ENCODE measurements at places on chromosomes 4 and X.

DNA sequence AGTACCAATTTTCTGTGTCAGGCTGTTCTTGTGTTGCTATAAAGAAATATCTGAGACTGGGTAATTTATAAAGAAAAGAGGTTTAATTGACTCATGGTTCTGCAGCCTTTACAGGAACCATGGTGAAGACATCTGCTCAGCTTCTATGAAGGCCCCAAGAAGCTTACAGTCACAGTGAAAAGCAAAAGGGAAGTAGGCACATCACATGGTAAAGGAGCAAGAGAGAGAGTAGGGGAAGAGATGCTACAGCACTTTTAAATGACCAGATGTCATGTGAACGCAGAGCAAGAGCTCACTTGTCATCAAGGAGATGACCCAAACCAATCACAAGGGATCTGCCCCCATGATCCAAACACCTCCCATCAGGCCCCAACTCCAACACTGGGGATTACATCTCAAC lies 174.3 kb downstream of the ATP10D start:
- DNase-seq, result no peak

DNA sequence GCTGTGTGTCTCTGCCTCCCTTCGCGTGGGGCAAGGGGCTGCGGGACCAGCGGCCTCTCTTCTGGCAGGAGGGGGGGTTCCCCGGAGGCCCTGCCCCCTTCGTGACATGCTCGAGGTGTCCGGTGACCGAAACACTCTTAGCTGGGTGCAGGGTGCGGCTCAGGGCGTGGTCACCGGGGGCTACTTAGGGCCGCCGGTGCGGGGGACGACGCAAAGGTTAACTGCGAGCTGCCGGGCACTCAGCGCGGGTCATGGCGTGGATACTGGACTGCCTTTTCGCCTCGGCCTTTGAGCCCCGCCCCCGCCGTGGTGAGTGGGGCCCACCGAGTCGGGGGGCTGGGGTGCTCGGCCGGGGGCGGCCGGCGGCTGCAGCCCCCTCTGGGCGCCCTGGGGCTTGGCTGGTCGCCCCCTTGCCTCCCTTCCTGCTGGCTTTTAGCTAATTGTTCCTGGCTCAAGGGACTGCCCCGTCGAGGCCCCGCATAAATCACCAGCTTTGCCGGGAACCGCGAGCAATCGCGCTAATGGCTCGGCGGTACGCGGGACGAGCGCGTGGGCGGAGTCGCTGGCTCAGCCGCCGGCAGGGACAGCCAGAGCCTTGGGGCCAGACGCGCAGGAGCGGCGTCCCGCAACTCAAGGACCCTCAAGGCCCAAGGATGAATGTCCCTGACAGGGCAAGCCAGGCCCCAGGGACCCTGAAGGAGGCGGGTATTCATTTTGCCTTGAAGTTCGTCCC lies at the start of gene ARHGAP36:
Gene ARHGAP36, plus strand, starts transcription at position 211 of the 733 bp plus-strand sequence. CDS start 23,320 bp downstream, outside the sequence.
- no peak for DNase-seq

DNA sequence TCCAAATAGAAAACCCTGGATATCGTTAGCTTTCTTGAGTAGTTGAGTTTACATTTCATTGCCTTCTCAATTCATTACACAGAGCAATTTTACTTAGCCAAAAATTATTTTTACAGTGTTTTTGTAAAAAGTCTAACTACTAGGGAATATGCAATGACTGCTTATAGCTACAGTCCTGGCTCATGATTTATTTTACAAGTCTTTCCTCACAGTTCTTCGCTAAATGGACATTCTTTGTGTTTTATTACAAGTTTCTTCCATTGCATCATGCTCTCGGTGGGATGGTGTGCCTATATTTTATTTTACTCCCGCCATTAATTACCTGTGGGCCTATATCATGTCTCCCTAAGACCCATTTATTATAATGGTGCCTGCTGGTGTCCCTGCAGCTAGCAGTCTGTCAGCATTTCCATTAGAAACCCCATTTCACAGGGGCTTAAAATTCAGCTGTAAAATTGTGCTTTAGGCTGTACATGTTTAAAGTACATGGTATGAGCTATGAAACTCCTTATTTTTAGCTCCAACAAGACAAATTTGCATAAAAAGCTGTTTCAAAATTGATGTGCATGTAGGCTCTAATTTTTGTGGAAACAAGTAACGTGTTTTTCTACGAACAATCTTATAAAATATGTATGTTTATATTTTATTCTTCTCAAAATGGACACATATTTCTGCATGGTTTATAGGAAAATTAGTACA lies 227.4 kb downstream of the SLC7A11 start:
- no peak for DNase-seq

- peak; percentile 67 for DNase-seq
Measured at GRCh38 chr4:177339477-177340374, 30.1 kb downstream of the NEIL3 start.

DNA sequence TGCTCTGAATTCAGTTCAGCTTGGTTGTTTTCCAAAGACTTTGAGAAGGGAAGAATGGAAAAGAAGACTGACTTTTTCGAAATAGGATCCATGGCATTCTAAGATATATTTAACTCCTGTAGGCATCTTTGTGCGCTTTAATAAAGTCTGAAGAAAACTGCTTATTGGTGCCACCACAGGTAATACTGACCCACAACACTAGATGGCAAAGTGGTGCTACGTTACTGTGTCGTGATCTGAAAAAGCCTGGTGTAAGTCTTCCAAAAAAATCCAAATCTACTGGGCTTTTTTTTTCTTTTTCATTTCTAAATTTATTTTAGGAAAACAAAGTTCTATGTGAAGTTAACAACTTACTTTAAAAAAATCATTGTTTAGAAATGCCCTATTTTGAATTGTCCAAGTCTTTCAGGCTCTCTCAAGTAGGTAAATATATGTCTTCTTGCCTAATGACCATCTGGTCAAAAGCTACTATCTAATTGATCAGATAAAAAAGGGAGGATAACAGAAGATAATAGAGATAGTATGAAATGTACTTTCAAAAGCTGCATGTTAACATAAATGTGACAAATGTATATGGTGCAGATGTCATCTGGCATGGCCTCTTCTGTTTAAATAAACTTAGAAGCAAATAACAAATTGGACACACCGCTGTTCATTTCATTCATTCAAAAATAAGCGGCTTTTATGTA lies 47.0 kb upstream of the MID1IP1 start:
- peak; percentile 62 for DNase-seq

- DNase-seq, result no peak
Measured at GRCh38 chr4:31613946-31614623, 893.9 kb downstream of the PCDH7 start.

DNA sequence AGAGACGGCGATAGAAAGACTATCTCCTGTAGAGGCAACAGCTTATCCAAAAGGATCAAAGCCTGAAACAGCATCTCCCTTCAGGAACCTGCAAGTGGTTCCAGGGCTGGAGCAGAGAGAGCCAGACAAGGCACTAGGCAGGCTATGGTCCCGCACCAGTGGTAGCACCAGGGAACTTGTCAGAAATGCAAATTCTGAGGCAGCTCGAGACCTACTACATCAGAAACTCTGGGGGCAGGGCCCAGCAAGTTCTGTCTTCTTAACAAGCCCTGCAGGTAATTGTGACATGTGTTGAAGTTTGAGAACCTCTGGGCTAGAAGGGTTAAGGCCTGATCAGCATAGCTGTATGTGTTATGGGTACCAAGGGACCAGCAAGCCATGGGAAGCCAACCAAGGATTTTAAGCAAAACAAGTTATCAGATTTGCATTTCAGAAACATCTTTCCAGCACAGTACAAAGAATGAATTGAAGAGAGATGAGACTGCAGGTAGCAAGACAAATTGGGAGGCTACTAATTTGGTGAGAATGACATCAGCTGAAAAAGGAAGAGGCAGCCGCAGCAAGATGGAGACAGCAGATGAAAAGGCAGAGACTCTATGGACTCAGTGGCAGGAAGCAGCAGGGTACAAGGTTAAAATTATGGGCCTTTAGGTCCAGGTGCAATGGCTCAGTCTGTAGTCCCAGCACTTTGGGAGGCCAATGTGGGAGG lies 139.7 kb downstream of the TSPAN5 start:
- peak; percentile 57 for DNase-seq

DNA sequence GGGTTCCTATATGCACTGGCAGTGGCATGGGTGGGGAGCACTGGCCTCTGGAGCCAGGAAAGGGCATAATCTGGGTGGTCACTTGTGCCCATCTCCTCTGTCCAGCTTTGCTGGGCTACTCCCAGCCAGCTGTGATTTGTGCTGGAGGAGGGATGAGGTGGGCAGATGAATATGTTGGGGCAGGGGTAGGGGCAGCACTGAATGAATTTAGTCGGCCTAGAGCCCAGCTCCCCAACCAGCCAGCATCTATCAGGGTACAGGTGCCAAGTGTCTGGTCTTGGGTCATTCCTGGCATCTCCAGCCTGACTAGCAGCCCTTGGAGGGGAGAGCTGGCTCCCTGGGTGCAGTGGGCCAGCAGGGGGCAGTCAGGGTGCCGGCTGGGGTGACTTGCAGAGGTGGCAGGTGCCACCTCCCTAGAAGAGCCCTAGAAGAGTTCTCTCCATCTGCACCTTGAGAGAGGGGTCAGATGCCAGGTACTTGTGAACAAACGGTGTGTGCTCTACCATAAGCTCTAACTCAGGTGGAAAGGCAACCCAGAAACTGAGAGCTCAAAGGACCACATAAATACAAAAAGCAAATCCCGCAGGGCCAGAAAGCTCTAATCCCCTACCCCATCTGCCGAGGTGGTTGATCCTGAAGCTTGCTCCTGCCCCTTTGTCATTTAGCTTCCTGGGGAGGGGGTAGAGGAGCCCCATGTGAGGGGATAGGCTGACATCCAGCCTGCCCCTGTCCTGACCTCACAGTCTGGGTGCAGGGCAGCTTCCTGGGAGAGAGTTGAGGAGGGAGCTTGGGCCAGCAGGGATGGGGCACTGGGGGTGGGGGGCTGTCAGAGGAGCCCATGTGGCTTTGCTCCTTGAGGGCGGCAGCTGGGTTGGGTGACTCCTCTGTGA lies 2.2 kb downstream of the SORCS2 start:
- peak; percentile 28 for DNase-seq

DNA sequence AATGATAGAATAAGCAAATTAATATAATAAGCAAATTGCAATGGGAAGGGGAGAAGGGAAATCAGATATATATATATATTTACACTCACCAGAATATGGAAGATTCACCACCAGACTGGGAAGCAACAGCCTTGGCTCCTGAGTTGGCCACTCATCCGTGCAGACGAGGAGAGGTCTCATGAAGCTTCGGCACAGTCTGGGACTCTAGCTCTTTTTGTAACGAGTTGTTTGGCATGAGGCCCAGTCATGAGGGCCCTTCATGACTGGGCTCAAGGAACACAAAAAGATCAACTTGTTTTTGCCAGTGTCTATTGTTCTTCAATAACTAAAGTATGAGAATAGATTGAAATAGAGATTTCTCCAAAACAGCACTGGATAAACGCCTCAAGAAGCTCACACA lies 176.4 kb downstream of the ADGRA3 start:
- no peak for DNase-seq

DNA sequence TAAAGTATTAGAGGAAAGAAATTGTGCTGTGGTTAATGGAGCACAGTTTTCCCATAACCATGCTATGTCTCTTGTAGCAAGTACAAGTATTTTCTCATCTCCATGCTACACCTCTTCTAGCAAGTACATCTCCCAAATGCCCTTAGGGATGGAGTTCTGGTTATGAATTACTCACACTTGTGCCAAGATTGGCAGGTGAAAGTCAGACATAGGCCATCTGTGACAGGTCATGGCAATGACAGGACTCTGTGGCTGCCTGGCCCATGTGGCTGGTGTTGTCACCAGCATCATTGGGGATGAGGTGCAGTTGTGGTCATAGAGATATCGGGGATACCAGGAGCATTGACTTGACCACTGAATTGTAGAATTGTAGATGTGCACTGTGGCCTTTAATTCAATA lies 310.2 kb downstream of the FAT4 start:
- DNase-seq, result no peak

- no peak for DNase-seq
Measured at GRCh38 chr4:173128199-173128890, 40.3 kb upstream of the GALNT7 start.

DNA sequence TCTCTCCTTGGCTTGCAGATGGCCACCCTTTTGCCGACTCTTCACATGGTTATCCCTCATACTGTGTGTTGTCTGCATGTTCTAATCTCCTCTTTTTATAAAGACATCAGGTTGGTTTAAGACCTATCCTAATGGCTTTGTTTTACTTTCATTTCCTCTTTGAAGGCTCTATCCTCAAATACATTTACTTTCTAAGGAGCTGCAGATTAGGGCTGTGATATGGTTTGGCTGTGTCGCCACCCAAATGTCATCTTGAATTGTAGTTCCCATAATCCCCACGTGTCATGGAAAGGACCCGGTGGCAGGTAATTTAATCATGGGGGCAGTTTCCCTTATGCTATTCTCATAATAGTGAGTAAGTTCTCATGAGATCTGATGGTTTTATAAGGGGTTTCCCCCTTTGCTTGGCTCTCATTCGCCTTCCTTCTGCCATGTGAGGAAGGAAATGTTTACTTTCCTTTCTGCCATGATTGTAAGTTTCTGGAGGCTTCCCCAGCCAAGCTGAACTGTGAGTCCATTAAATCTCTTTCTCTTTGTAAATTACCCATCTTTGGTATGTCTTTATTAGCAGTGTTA lies 204.5 kb downstream of the RELL1 start:
- DNase-seq, result no peak

- no peak for DNase-seq
Measured at GRCh38 chr4:25756503-25756902, 100.9 kb downstream of the SLC34A2 start.

GRCh38 chrX:49054073-49054762 lies 4.6 kb upstream of the CCDC120 start:
- DNase-seq, result no peak

- DNase-seq, result peak; percentile 53
Measured at GRCh38 chr4:53705151-53705764, 114.0 kb upstream of the LNX1 start.
